ENCODE measurements at places on chromosomes 11 and 22.

DNA sequence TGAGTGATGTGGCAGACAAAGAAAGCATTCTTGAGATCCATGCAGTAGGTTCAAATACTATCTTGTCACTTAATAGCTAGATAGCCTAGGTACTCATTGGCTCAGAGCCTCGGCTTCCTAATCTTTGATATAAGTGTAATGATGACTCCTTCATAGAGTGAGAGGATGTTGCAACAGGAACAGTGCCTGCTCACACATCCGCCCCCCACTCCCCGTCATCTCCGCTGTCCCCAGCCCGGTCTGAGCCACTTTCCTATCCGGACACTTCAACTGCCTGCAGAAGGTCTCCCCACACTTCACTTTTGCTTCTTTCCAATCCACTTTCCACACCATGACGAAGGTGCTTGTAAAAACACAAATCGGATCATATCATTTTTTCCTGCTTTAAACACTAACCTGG, 128.8 kb downstream of the NTM start:
- no peak for DNase-seq

- DNase-seq: no peak
Observed at GRCh38 chr22:40791241-40791640, 27.9 kb downstream of the SLC25A17 start.

GRCh38 chr11:67644472-67645418, 5.2 kb upstream of the TBX10 start:
- DNase-seq: no peak

DNA sequence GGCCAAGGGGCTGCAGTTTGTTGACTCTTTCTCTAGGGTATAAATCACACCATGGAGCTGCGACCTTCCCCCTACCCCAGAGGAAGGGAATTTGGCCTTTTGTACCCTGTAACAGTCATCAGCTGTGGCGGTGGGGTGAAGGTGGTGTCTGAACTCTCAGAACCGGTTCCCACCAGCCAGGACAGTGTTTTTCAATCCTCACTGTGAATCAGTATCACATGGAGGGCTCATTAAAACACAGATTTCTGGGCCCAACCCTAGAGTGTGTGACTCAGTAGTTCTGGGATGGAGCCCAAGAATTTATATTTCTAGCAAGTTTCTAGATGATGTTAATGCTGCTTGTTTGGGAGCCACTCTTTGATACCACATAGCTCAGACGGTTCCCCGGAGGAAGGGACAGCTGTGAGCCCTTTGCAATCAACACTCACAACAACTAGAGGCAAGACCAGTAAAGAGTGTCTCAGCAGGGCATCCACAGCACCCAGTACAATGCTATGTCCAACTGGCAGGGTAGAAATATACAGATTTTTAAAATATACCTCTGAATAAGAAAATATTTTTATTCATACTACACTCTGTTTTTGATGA, 43.9 kb upstream of the FAT3 start:
- no peak for DNase-seq

- no peak for DNase-seq
Observed at GRCh38 chr11:12717851-12718291, 43.6 kb downstream of the TEAD1 start.

GRCh38 chr11:30876663-30877396, 290.7 kb upstream of the MPPED2 start:
- DNase-seq: no peak

DNA sequence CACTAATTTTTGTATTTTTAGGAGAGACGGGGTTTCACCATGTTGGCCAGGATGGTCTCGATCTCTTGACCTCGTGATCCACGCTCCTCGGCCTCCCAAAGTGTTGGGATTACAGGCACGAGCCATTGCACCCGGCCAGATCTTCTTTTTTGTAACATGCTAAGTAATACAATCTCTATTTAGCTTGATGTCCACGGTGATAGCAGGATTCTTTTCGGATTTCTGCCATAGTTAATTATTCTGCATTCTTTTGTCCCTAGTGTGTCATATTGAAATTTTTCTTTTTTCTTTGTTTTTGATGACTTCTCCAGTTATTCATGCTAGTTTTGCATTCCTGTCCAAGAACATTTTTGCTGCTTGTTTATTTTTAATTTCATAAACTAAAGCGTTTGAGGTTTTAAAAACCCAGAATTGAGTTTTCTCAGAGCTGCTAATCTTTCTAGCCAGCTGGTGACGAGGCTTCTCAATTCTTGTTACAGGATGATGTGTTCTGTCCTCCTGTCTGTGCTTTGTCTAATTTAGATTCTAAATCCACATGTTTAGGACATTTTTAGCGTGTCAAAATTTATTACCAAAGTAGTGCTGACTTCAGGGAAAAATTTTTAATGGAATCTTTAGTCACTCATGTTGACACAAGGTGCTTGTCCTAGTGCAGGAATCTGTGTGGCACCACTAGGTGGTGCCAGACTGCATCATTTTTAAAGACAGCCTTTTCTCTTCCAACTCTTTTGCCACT, 21.8 kb downstream of the NF2 start:
- peak; percentile 74 for DNase-seq

DNA sequence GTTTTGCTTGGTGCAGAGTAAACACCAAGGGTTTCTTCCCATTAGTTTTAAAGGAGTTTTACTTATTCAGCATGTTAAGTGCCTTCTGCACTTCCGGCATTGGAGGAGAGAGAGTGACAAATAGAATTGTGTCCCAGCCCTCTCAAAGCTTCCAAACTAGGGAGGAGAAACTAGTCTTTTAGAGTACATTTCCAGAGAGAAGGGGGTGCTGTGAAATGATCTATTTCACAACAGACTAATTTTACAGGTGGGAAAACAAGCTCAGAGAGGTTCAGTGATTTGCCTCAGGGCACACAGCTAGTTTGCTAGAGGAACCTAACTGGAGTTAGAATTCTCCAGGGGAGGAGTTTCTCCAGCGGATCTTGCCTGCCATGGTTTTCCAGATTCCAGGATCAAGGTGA, 12.6 kb downstream of the MPST start:
- DNase-seq: no peak

- no peak for DNase-seq
Observed at GRCh38 chr11:33533386-33534052, 167.1 kb downstream of the C11orf91 start.

DNA sequence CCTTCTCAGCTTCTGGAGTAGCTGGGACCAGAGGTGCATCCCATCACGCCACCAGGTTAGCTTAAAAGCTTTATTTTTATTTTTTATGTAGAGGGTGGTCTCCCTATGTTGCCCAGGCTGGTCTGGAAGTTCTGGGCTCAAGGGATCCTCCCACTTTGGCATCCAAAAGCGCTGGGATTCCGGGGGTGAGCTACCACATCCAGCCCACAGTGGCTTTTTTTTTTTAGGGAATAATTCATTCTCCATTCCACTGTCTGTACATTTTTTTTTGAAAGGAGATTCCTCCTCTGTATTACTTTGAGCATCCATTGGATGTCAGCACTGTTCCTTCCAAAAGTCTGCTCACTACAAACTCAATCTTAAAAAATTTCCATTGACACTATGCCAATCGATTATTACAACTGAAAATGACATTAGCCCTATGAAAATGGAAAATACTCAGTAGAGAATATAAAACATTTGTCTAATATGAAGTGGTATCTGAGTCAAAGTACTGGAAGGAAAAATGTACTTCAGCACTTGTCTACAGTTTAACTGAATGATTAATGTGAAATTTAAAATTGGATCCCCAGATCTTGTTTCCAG, 1.3 kb upstream of the LPXN start:
- peak; percentile 11 for DNase-seq

- DNase-seq: no peak
Observed at GRCh38 chr11:72899238-72899637, 85.0 kb downstream of the ATG16L2 start.

DNA sequence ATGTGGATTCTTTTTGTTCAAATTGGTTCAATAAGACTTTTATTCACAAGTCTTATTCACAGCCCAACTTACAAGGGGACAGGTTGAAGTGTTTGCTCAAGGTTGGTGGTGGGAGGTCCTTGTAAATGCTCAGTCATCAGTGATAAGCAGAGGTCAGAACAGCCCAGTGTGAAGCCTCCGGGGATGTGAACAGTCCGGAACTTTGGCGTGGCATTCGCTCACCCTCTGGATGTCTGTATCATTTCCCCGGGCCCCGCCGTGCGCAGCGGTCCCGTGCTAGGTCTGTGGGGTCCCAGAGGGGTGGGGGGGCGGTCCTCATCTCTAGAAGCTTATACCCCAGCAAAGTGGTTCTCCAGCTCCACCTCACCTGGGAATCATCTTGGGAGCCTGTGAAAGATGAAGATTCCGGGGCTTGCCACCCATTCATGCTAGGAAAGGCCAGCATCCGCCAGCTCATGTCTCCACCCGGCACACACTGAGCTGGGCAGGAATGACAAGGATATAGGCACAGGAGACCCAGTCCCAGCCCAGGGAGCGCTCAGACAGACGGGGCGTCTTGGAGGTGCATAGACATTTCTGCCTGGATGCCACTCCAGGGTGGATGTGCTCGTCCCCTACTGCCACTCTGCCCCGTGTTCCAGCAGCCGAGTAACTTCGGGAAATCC, 327.5 kb downstream of the TBC1D22A start:
- DNase-seq: no peak

GRCh38 chr11:44916331-44916730, 34.4 kb downstream of the TP53I11 start:
- DNase-seq: no peak

DNA sequence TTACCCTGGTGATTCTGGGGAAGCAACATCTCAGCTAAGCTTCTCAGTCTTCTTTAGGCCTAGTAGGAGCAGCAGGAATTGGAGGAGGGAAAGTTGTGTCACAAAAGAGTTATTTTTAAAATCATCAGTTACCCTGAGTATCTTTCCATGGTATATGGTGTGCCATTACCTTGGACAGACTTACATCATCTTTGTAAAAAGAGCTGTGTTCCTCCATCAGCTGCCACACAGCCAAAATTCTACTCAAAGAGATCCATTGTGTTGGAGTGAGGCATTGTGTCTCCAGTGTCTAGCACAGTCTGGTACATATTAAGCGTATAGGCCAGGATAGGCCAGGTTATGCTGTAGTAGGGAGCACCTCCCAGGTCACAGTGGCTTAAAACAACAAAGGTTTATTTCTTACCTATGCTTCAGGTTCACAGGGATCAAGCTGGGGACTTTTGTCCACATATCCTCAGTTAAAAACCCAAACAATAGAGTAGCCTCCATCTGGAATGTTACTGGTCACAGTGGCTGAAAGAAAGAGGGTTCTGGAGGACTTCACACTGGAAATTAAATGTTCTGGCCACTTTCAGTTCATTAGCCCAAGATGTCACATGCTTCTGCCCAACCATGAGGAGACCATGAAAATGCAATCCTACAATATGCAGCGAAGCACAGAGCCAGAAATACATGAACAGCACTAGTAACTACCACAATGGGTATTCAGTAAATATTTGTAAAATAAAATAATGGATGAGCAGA, 9.9 kb upstream of the TMPRSS5 start:
- no peak for DNase-seq

DNA sequence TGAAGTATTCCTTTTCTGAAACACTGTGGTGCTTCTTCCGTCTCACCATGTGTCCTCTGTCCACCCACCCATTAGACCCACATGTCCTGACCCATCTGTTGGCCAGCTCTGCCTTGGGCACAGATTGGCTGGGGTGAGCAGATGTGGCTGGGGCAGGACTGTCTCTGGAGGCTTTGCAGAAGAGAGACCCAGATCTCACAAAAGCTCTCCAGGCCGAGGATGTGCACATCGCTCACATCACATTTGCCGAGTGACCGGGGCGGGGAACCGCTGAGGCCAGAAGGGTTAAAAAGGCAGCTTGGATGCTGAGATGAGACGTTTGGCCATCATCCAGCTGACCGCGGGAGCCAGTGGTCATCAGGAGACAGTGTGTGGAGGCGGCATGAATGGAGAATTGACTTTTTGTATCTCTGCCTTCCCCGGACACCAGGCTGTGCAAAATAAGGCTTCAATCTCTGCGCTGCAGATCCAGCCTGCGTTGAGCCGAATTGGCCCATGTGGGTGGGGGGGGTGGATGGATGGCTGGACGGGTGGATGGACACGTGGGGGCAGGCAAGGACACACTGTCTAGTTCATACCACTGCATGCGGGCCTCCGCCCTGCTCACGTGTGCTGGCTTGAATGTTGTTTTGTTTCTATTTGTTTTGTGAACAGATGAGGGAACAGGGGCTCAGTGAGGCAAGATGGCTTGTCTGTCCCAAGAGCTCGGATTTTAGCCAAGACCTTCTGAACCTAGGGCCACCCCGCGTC, 6.1 kb downstream of the IFITM10 start:
- no peak for DNase-seq

DNA sequence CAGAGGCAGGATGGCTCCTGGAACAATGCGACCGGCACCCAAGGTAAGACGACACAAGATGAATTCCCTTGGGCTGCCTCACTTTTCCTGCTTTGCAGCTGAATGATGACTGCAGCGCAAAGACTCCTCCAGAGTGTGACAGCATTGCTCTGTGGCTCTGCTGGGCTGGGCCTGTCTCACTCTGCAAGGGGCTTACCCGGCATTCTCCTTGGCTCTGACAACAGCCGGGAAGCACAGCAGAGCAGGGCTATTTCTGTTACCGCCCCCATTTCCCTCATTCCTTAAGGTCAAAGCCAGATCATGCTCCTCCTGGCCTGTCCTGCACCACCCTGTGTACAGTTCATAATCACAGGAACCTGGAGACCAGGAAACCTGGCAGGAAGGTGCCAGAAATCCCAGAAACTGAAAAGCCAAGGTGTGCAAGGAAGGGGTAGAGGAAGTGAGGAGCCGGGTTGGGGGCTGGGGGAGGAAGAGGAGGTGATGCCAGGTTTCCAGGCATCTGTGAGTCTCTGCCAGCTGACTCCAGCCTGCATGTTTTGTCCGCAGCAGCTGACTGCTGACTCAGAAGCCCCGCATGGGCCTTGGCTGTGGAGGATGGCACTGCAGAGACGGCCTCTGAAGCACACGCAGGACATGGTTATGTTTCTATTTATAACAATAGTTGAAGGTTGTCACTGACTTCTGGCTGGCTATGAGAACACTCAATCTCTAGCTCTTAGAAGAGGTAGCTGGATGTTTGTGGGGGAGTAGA, 113.6 kb downstream of the MICAL3 start:
- peak; percentile 70 for DNase-seq

- DNase-seq: no peak
Observed at GRCh38 chr11:116118138-116118470, 613.9 kb upstream of the CADM1 start.
